ENCODE measurements at places on chromosomes 6 and 20. TPM values are rescaled to one million over a fixed set of nuclear protein-coding genes. Genes with fewer than 3 reads are reported as not detected.

- no peaks in the 10 kb centered on the region for H3K4me1 ChIP-seq
- no peak for DNase-seq
- H3K27me3 ChIP-seq: peaks cover 17% of the 10 kb centered on the region
- H3K4me3 ChIP-seq: no peak overlapping the region
These were observed 274.3 kb downstream of the QKI start for GRCh38 chr6:163688739-163689362.

GRCh38 chr20:8221887-8222419 lies 89.9 kb downstream of the PLCB1 start:
- DNase-seq: no peak
- H3K27me3 ChIP-seq: no peaks in the 10 kb centered on the region
- no peaks in the 10 kb centered on the region for H3K36me3 ChIP-seq
- no peak overlapping the region for H3K4me3 ChIP-seq

DNA sequence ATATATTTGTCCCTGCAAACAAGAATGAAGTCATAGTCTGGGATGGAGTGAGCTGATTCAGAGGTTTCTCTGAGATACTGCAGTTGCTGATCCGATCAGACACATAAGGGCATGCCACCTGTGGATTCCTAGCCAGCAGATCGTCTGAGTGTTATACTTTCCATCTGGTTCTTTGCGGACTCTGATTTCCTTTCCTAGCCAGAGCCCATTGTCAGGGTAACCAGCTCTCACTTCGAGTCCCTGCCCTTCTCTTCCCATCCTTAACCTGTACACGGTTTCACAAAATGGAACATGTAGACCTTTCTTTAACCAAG lies 100.9 kb downstream of the TMEM200A start:
- no peak overlapping the region for H3K4me3 ChIP-seq
- DNase-seq: no peak
- no peaks in the 10 kb centered on the region for H3K36me3 ChIP-seq

DNA sequence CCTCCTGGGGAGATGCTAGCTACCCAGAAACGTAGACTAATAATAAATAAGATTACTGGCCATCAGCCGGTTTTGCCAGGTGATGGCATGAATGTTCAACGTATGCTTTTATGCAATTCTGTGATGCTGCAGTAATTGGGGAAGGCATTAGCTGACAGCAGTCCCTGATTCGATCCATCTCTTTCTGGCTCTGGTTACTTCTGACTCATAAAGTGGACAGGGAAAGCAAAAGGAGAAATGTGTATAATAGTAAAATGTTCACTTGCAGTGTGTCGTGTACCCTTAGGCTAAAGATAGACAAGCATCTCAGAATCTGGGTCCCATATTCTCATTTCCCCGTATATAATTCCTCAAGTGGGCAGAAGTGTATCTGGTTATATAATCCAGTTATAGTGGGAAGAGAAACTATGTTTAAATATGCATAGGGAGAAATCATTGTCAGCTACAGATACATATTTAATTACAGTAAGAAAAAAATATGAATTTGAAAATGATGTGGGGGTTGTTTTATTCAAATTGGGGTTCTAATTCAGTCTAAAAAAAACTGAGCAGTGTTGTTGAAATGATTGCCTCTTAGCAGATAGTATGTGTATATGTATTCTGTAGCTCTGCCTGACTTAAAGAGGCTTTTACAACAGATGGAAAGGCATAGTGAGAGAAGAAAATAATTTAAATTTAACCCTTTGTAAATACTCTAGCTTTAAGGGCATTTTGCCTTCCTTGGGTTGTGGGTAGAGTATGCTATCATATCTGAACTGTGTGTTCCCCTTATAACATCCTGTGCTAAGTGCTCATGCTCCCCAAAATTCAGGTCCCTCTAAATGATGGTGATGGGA lies 40.6 kb downstream of the DOK5 start:
- DNase-seq: no peak
- no peaks in the 10 kb centered on the region for H3K36me3 ChIP-seq
- H3K27me3 ChIP-seq: no peaks in the 10 kb centered on the region
- H3K4me1 ChIP-seq: peaks cover 18% of the 10 kb centered on the region
- H3K27ac ChIP-seq: no peak overlapping the region
- no peak overlapping the region for H3K4me3 ChIP-seq

GRCh38 chr6:137968455-137968804 lies 101.4 kb downstream of the TNFAIP3 start:
- peaks cover 3% of the 10 kb centered on the region for H3K27me3 ChIP-seq
- no peaks in the 10 kb centered on the region for H3K4me1 ChIP-seq
- no peak for DNase-seq
- no peaks in the 10 kb centered on the region for H3K36me3 ChIP-seq
- no peak overlapping the region for H3K4me3 ChIP-seq

DNA sequence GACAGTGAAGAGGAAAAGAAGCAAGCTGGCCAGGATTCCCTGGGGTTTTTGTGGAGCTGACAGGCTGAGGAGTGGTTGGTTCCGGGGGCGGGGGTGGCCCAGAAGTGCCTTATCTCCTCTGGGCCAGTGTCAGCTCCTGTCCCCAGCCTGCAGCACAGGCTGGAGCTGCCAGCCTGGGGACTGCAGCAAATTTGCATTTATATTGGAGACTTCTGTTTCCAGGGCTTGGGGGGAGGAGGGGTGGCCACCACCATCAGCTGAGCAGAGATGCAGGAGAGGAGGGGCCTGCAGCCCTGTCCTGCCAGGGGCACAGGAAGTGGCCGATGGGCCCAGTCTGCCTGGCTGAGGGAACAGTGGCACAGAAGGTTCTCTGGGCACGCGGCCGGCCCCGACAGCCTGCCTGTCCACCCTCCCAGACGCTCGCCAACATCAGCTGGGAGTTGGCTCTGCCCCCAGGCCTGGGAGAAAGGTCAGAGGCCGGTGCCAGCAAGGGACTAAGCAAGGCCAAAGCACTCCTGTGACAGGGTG lies 24.3 kb upstream of the SCRT2 start:
- H3K27me3 ChIP-seq: peaks cover 12% of the 10 kb centered on the region
- no peaks in the 10 kb centered on the region for H3K36me3 ChIP-seq
- H3K27ac ChIP-seq: no peak overlapping the region

DNA sequence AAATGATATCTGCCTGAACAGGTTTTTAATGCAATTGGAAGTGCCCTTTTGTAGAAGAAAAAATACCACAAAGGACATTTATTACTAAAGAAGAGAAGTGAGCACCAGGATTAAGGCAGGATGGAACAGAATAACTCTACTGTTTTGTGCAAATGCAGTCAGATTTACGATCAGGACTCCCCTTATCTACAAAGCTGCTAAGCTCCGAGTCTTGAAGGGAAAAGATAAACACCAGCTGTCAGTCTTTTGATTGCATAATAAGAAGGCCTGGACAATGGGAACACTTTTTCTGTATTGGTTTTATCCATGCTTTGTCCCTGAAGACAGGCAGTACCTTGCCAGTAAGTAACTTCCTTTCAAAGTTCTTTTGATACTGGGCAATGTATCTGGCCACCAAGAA lies 797.9 kb upstream of the SLC35B3 start:
- no peak overlapping the region for H3K27ac ChIP-seq
- no peaks in the 10 kb centered on the region for H3K4me1 ChIP-seq
- H3K4me3 ChIP-seq: no peak overlapping the region
- H3K27me3 ChIP-seq: no peaks in the 10 kb centered on the region
- no peak for DNase-seq

The GRIK2 gene
- total RNA-seq: 10.8 TPM

GRCh38 chr6:65399355-65400084 lies 307.5 kb downstream of the EYS start:
- H3K4me3 ChIP-seq: no peak overlapping the region
- no peak overlapping the region for H3K27ac ChIP-seq
- H3K4me1 ChIP-seq: no peaks in the 10 kb centered on the region
- no peaks in the 10 kb centered on the region for H3K36me3 ChIP-seq
- H3K27me3 ChIP-seq: no peaks in the 10 kb centered on the region
- no peak for DNase-seq

The SEL1L2 gene
- total RNA-seq: not detected

DNA sequence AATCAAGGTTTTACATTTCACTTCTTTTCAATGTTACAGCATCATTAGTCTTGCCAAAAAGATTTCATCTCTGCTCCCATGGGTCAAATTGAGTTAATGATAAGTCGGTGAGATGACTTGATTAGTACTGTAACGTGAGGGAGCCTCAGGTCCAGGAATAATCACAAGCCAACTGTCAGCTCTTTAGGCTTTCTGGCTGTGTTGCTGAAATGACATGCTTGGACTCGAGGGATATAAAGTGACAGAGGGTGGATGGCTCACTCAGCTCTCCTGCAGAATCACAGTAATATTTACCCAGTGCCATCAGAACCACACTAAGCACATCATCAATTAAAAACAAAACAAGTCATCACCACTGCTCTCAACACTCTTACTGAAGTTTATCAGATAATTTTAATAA lies 196.2 kb upstream of the THEMIS start:
- no peak overlapping the region for H3K27ac ChIP-seq
- DNase-seq: no peak
- peaks cover 2% of the 10 kb centered on the region for H3K4me1 ChIP-seq
- no peaks in the 10 kb centered on the region for H3K27me3 ChIP-seq

The MRPS10 gene
- 33.1 TPM for total RNA-seq

- peaks cover 32% of the 10 kb centered on the region for H3K4me1 ChIP-seq
- no peak overlapping the region for H3K4me3 ChIP-seq
- H3K36me3 ChIP-seq: peaks cover 17% of the 10 kb centered on the region
These were observed 9.7 kb downstream of the ATG5 start for GRCh38 chr6:106315765-106316374.

DNA sequence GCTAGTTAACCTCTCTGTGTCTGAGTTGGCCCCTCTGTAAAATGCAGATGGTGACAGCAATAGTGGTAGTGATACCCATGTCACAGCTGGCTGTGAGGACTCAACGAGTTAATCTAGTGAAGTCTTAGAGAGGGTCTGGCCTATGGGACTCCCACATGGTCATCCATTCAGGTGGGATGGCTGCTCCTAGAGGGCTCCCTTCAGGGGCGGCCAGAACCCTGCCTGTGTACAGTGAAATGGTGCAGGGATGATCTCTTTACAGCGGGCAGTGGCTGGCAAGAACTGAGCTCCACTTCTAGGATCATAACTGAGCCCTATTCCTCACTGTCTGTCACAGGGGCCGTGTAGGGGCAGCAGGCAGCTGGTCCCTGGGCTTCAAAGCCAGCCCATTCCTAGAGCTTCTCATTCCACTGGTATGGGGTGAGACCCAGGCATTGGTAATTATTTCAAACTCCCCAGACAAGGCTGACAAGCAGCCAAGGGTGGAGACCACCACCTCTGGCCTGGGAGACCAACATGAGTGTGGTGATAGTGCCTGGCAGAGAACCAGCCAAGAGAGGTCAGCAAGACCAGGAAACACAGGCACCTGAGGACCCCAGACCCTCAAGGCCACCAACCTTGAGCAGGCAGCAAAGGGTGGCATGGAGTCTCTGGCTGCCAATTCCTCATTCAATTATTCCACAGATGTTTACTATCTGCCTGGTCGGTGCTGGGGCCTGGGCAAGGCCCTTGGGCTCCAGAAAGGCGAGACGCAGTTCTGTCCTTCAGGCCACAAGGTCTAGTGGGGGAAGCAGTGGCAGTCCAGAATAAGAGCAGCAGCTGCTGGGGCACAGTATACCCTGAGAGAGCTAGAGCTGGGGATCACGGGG lies 103.4 kb downstream of the MRPL14 start:
- H3K27me3 ChIP-seq: peaks cover 9% of the 10 kb centered on the region
- H3K27ac ChIP-seq: no peak overlapping the region
- H3K4me3 ChIP-seq: no peak overlapping the region
- no peaks in the 10 kb centered on the region for H3K36me3 ChIP-seq

The COL9A3 gene
- total RNA-seq: 1.7 TPM

- H3K4me1 ChIP-seq: peaks cover 35% of the 10 kb centered on the region
- H3K36me3 ChIP-seq: peaks cover 5% of the 10 kb centered on the region
- DNase-seq: no peak
These were observed 628.8 kb upstream of the CITED2 start for GRCh38 chr6:140003217-140003616.

The COL21A1 gene
- total RNA-seq: 60.0 TPM

GRCh38 chr20:1810572-1810925 lies 84.7 kb upstream of the SIRPA start:
- no peak overlapping the region for H3K4me3 ChIP-seq
- no peaks in the 10 kb centered on the region for H3K36me3 ChIP-seq
- peaks cover 64% of the 10 kb centered on the region for H3K4me1 ChIP-seq
- peak overlapping the region; percentile 78 for H3K27ac ChIP-seq

DNA sequence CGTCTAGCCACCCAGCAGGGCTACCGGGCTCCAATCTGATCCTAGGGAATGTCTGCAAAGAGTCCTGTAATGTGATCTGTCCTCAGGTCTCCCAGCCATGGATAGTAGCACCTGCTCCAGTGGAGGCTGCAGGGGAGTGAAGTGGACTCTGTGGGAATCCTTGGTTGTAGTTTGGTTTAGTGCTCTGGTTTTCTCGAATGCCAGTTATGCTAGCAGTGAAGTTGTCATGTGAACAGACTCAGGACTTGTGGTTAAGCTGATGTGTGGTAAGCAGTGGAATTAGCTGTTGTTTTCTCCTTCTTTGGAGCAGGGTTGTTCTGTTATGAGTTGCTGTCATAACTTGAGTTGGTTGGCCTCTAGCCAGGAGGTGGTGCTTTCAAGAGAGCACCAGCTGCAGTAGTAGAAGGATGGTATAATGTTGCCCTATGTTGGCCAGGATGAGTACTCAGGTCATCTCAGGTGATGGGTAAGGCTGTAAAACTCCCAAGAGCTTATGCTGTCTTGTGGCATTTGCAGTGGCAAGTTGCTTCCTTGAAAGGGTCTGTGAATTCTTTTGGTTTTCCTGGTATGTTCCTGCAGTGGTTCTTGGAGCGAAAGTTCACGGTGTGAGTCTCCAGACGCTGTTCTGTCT lies 390.2 kb downstream of the UTRN start:
- H3K27ac ChIP-seq: peak overlapping the region; percentile 55
- H3K27me3 ChIP-seq: no peaks in the 10 kb centered on the region
- no peak for DNase-seq
- peaks cover 40% of the 10 kb centered on the region for H3K36me3 ChIP-seq
- H3K4me1 ChIP-seq: peaks cover 23% of the 10 kb centered on the region

- DNase-seq: no peak
- H3K27ac ChIP-seq: no peak overlapping the region
- peaks cover 20% of the 10 kb centered on the region for H3K4me1 ChIP-seq
These were observed 4.8 kb upstream of the MOCS1 start for GRCh38 chr6:39938773-39939654.

GRCh38 chr6:90285042-90285481 lies 11.6 kb downstream of the BACH2 start:
- peak overlapping the region; percentile 94 for H3K27ac ChIP-seq
- DNase-seq: no peak
- peak overlapping the region; percentile 71 for H3K4me3 ChIP-seq
- peaks cover 21% of the 10 kb centered on the region for H3K4me1 ChIP-seq
- H3K27me3 ChIP-seq: peaks cover 19% of the 10 kb centered on the region

DNA sequence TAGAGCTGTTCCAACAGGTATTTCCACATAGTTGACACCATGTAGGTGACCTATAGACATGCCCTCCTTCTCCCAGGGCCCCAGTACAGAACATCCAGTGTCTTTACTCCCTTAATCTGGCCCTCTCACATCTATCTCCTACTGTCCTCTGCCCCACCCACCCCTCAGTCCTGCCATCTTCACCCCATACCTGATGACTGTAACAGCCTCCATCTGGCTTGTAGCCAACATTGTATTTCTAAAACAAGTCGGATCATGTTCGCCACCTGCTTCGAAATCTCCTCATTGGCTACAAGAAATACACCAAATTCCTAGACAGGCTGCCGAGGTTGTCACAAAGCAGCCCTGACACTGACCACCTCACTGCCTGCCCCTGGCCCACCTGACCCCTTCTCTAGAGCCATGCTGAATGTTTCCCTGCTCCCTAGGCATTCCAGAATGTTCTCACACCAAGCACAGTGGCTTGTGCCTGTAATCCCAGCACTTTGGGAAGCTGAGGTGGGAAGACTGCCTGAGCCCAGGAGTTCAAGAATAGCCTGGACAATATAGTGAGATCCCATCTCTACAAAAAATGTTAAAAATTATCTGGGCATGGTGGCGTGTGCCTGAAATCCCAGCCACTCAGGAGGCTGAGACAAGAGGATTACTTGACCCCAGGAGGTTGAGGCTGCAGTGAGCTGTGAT lies 6.0 kb downstream of the ZC3H12D start:
- H3K27me3 ChIP-seq: no peaks in the 10 kb centered on the region
- no peak overlapping the region for H3K27ac ChIP-seq
- DNase-seq: no peak
- H3K36me3 ChIP-seq: no peaks in the 10 kb centered on the region
- no peak overlapping the region for H3K4me3 ChIP-seq
